ENCODE measurements at places on chromosomes 1 and 21.

GRCh38 chr1:11311816-11312755 is 39.1 kb downstream of the UBIAD1 start:
- DNase-seq, result no peak

DNA sequence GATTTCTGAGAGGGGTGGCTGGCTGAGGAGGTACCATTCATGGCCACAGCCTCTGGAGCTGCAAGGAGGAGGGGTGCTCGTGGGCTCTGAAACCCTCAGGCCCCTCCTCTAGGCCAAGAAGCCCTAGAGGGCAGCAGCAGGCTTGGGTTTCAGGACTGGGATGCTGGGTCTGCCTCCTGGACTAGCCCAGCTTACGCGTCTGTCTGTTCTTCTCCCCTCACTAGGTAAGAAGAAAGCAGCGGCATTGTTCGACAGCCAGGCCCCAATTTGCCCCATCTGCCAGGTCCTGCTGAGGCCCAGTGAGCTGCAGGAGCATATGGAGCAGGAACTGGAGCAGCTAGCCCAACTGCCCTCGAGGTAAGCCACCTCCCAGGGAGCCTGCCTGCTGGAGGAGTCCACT is 60.3 kb downstream of the TMEM53 start:
- no peak for DNase-seq

DNA sequence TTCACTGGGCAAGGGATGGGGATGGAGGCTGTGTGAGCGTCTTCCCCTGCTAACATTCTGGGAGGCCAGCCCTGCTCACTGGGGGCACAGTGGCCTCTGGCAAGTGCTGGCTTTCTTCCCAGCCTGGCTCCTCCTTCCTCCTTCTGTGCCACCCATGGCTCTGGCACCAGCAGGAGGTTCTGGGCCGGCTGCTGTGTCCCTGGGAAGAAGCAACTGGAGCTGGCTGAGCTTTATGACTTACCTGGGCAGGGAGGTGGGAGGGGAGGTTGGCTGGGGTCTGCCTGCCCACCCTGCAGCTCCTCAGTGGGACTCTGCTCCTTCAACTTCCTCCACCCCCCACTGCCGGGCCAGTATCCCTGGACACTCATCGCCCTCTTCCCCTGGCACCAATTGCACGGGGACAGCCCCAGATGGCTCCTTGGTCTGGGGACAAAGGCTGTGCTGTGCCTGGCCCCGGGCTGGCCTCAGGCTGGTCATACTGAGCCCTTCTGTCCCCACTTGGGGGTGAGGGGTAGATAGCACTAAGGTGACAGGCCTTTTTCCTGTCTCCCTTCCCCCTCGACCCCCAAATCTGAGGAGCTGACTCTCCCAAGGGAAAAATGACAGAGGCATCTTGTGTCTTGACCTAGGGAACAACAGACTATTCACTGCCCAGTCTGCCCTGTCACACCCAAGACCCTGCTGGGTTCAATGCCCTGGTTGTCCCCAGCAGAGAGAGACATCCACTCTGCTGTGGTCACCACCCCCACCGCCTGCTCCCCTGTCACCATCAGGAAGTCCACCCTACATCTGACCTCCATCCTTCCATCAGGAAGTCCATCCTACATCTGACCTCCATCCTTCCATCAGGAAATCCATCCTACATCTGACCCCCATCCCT is 14.4 kb downstream of the CDK18 start:
- no peak for DNase-seq

DNA sequence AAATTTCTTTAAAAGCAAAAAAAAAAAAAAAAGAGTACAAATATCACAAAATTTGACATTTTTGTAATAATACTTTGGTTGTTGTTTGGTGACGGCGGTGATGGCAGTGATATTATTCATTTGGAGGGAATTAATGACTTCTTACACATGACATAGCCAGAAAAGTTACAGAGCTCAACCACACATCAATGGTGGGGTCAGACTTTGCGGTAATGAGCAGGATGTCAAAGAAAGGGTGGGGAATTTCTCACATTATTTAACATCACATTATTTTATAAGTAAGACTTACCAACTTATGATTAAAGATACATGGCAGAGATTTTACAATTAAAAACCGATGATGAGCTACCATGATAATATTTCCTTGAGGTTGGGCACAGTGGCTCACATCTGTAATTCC is 248.2 kb downstream of the RERE start:
- DNase-seq, result no peak

GRCh38 chr1:98103617-98104285 is 182.9 kb upstream of the DPYD start:
- DNase-seq, result no peak

GRCh38 chr21:42146273-42146805 is 72.6 kb upstream of the ABCG1 start:
- DNase-seq, result no peak

DNA sequence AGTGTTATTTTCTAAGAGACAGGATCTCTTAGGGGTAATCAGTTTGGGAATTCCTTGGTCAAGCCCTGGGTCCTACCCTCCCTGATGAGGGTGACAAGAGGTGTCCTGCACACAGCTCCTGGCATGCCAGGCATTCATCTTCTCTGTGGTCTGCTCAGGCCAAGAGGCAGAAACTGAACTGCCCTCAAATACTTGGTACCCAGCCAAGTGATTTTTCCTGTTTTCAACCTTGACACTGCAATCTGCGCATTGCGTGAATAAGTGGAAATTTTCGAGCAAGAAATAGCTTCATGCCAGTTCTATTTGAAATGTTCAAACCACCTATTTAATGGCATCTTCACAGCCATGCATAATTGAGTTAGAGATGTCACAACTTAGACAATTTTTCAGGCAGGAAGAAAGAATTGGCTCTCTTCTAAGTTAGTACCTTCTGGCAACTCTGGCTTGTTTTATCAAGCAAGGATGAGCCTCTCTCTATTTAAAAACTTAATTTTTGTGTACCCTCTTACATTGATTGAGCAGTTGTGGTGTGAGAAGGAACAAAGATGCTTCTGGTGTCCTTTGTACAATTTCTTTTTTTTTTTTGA is 27.0 kb downstream of the DNM3 start:
- no peak for DNase-seq

- no peak for DNase-seq
Measured at GRCh38 chr1:235612761-235613160, 36.8 kb downstream of the GNG4 start.

DNA sequence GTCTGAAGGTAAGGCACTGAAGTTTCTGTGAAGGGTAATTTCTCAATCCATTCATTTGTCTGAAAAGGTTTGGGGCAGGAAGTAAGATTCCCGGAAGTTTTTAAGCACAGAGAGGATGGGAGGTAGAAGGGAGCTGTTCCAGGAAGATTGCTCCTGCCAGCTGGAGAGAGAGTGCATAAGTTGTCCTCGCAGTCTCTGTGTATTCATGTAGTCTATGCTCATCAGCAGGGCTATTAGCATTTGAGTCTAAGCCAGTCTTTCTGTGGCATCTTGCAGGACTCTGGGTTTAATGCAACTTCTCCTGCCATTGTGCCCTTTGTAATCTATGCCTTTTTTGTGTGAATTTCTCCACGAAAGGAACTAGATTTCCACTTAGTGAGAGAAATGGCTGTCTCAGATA is 140.8 kb upstream of the FGGY start:
- no peak for DNase-seq

- DNase-seq, result no peak
Measured at GRCh38 chr1:51568231-51568935, 48.5 kb upstream of the OSBPL9 start.

DNA sequence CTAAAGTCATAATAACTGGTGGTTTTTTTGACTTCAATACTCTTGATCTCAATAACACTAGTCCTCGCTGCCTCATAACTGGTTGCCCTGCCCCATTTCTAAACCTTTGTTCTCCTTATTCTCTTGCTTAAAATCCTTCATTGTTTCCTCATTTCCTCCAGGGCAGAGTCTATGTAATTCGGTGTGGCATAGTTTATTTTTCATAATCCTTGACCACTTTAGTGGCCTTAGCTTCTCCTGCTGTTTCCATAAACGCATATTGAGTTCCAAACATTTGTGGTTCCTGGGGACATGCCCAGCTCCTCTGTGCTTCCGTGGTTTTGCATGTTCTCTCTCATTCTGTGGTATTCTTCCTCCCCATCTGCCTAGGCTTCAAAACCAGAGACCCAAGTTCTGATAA is 19.0 kb upstream of the TLCD4 start:
- no peak for DNase-seq

DNA sequence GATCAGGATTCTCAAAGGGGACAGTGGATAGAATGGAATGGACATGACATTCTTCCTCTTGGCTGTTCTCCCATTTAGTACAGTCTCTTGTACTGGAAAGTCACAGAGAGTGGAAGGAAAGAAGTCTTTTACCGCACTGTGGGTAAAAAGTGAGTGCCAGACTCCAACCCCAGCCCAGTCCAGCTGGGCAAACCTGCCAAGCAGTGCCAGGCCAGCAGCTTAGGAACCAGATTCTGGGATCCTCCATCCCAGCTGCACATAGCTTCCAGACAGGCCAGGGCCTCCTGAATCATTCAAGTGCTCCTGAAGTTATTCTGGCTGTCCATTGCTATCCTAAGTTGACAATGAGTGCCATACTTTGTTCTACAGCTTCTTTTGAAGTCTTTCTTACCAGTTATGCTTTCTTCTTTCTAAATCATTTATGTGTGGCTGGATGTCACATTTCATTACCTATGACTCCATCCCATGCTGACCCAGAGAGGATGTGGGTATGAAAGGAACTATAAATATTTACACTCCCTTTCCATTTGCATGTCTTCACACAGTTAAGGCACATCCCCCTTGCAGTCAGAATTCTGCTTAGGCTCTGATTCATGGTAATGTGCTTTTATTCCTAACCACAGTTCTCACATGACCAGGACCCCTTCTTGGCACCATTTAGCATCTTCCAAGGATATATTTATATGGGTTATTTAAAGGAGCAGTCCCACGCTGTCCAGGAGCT is 88.9 kb downstream of the AK5 start:
- DNase-seq, result no peak

DNA sequence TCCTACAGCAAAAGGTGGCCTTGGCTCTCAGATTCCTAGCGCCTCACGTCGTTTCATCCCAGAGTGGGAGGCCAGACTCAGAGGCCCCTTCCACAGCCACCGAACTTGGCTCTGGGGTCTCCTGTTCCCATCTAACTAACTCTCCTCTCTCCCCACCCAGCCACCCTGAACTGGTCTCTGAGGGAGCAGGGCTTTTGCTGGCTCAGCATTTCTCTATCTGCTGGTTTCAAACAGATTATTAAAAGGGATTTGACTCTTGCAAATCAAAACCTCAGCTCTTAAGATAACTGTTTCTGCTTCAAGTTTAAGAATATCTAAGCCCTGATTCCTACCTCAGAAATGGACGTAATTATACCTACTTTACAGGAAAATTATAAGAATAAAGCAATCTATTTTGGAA is 91.0 kb upstream of the ATP1B1 start:
- no peak for DNase-seq

- DNase-seq, result no peak
Measured at GRCh38 chr1:23620605-23621004, 61.3 kb upstream of the ID3 start.

- peak; percentile 33 for DNase-seq
Measured at GRCh38 chr1:86335916-86336315, 60.2 kb downstream of the ODF2L start.

DNA sequence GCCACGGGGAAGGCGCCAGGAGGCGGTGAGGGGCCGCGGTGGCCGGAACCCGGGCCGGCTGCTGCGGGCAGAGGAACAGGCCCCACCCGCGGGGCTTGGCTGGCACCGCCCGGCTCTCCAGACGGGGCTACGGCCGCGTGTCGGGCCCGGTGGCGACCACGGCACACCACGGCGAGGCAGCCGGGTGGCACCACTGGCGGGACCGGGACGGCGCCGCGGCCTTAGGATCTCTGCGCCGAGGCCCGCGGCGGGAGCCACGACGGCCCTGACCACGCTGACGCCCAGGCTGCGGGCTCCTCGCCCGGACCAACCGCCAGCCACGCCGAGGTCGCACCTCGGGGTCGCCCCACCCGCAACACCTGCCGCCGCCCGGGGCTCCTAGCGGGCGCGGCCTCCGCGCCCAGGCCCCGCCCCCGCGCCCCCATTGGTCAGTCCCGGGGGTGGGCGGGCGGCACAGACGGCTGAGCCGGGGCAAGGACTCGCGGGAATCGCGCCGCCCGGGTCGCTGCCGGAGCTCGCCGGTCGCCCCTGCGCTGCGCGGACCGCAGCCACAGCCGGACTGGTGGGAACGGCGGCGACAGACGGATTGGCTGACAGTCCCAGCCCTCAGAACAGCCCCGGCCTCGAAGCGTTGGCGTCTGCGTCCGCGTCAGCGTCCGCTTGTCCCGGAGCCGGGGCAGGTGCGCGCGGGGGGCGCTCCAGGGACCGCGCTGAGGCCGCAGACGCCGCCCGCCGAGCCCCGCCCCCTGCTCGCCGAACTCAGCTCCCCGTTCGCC is at the start of gene BMP8A:
Gene BMP8A (plus strand): TSS at position 491 of the 776 bp plus-strand sequence. CDS start 356 bp downstream, outside the sequence.
- no peak for DNase-seq

DNA sequence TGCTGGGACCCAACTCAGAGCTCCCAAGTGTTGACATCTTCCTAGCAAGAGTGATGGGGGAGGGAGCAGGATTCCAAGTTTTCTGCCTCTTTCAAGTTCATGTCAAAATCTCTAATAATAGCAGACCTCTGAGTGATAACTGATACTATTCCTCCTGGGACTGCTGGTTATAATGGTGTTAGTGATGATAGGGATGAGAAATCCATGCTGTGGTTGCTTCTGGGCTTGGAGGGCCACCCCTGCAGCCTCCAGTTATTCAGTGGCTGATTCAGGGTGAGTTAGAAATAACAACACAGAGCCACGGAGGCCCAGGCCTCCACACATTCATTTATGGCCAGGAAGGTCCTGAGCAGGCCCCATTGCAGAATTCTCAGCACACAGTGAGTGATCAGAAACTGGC is 40.6 kb upstream of the ARTN start:
- no peak for DNase-seq

DNA sequence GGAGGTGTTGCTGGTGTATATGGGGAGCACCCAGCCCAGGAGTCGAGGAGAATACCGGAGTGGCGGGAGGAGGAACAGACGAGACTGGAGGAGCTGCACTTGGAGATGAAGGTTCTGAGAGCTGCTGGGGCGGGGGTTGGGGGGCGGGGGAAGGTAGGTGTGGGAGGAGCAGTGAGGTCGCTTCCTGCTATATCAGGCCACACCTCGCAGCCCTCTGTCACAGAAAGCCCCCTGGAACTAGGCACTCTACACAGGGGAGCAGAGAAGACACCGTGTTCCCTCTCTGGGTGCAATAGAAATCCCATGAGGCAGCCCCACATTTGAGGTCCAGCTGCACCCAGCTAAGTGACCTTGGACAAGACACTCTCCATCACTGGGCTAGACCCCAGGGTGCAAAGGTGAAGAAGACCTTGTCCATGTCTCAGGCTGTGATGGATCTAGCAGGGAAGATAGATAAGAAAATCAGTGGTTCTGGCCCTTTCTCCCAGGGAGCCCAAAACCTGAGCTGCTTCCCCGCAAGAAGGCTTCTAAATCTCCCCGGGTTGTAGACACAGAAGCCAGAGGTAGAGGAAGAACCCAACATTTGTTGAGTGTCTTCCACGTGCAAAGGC is 155.8 kb upstream of the EDN2 start:
- no peak for DNase-seq

GRCh38 chr1:201707656-201708055 is 121.3 kb upstream of the IPO9 start:
- no peak for DNase-seq

DNA sequence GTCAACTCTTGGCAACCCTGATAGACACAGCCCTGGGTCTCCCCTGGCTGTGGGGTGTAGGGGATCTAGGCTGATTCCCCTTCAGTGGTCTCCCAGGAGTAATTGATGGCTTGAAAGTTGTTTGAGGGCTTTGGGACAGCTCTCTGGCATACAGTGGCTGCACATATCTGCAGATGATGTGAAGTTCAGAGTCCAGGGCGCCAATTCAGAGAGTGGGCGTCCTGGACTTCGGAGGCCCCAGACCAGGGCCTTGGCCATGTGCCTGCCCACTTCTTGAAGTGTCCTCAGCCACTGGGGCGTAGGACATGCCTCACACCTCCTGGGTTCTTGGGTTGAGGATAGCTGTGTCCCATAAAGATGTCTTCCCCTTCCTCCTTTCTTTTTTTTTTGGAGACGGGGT is 2.6 kb downstream of the INAVA start:
- DNase-seq, result no peak
